ENCODE measurements at places on chromosomes 3 and 15.

DNA sequence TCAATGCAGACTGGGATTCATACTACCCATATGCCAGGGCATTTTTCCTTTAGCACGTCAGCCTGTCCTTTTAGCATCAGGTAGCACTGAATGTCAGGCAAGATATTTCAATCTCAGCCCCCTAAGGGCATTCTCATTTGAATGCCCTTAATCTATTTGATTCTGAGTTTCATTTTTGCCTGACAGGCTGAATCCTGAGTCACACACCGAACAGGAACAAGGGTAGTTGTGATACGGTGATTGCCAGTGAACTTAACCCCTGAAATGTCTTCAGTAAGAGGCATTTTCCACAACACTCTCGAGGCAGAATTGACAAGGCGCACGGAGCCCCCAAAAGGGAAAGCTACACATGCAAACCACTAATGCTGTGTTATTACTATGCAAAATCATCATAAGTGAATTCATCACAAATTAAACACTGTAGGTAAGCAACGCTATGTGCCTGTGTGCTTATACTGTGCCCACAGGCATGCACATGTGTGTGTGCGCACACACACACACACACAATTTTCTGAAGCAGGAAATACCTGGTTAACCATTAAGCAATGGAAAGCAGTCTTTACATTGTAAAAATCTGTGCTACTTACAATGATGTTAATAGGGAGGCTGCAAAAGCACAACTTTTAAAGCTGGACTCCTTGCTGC lies 130.4 kb downstream of the ZNF385D start:
- no peak for DNase-seq

GRCh38 chr3:197191897-197192296 lies 106.5 kb downstream of the DLG1 start:
- no peak for DNase-seq

DNA sequence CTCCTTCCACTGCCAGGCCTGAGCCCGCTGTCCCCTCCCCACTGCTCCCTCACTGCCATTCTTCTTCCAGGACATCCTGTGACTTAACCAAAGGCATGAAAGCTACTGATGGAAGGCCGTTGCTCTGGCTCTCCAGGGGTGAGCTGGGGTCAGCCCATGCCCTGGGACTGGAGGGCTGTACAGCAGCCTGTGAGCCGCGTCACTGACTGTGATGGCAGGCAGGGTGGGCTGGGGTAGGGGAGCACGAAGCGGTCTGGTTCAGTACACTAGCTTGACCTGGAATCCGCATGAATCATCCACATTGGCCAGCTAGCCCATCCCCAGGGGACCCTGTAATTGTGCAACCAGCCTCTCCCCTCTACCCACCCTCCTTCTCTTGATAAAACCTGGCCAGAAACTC lies 30.8 kb downstream of the CORO2B start:
- DNase-seq: no peak

DNA sequence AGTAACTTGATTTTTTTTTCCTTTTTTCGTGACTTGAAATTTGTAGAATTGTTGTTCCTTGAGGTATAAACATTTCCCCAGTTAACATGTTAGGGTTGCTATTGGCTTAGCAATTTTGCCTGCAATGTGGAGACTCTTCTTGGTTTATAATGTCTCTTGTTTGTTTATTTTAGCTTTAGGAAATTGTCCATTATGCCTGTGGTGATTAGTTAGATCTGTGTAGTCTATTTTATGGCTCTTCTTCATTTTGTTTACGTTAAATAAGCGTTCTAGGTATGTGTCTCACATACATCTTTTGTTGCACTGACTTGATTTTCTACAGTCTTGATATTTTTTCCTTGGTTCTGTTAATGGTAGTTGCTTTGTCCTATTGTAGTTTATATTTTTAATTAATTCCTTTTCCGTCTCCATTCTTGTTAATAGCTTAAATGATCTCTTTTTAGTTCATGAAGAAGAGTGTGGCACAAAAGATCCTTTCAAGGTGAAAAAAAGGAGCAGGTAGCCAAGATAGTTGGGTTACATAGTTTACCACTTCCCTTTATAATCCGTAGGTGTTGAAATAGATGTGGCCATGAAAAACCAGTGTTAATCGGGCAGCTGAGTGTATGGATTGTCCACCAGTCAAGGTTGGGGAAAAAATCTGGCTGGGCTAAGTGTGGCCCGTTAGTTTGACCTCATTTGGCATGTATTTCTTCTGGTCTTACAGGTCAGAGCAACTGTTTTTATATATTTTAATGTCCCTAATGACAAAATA lies 12.1 kb downstream of the IQGAP1 start:
- no peak for DNase-seq

DNA sequence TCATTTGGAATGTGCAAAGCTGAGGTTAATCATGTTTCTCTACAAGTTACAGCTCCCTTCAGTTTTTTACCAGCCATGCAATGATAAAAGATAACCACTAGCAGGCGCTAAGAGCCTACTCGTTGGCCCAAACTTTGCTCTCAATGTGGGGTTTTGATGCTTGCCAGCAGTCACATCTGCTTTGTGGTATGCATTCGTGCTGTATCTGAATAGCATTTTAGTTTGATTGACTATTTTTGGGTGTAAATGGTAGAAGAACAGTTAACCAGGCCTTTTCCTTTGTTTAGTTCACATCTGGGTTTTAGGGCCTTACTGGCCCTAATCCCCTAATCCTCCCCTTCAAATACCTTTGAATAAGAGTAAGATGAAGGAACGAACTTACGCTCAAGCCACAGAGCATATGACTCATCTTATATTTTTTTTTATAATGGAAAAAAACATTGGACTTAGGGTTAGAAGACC lies 4.4 kb upstream of the CLDN11 start:
- no peak for DNase-seq

DNA sequence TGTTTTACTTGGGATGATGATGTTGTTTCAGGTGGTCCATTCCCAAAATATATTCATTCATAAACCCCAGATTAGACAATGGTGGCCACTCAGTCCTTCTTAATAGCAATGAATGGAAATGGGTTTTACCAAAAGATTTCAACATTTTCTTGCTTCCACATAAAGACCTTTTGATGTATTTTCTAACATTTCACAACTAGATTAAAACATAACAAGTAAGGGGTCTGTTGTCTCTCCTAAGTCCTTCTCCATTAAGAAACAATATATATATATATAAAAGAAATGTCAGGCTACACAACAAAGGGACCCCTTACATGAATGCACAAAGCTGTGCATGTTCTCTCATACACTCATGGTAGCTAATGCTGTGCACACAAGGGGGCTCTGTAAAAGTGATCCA lies 176.4 kb downstream of the ANXA2 start:
- no peak for DNase-seq

GRCh38 chr3:153291059-153291685 lies 129.1 kb downstream of the RAP2B start:
- DNase-seq: no peak
